IMR-90 (cell line): ENCODE measurements at places on chromosomes 3 and 15. TPM values are rescaled to one million over a fixed set of nuclear protein-coding genes. Genes with fewer than 3 reads are reported as not detected.

DNA sequence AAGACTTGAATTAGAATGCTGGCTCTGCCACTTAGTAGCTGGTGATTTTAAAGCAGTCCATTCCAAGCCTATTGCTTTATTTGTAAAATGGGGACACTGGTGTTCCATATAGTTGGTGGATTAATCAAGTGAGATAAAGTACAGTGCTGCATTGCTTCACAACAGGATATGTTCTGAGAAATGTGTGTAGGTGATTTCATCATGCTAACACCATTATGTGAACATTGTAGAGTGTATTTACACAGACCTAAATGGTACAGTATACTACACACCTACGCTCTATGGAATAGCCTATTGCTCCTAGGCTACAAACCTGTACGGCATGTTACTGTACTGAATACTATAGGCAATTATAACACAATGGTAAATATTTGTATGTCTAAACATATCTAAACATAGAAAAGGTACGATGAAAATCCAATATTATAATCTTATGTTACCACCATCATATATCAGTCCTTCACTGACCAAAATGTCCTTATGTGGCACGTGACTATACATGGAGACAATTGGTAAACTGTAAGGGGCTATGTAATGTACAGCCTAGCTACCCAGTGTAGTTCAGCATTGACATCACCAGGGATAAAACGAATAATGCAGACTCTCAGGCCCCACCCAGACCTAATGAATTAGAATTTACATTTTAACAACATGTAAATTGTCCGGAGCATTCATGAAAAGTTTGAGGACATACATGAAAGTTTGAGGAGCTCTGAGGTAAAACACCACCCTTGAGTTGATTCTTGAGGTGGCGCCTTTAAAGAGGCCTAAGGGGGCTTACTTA, 121.4 kb upstream of the BFSP2 start:
- DNase-seq, result no peak

Gene GOLGA6D
- total RNA-seq, result not detected in 2 replicates

GRCh38 chr3:62749657-62750056, 125.6 kb downstream of the CADPS start:
- DNase-seq, result no peak

Gene POPDC2
- under 0.01 TPM in 2 replicates for total RNA-seq

Gene CLDN16
- under 0.01 TPM in 2 replicates for total RNA-seq

GRCh38 chr15:38611228-38611627, 46.6 kb upstream of the RASGRP1 start:
- DNase-seq, result no peak

- DNase-seq, result no peak
Observed at GRCh38 chr3:44409640-44410410, 67.6 kb downstream of the ZNF445 start.

DNA sequence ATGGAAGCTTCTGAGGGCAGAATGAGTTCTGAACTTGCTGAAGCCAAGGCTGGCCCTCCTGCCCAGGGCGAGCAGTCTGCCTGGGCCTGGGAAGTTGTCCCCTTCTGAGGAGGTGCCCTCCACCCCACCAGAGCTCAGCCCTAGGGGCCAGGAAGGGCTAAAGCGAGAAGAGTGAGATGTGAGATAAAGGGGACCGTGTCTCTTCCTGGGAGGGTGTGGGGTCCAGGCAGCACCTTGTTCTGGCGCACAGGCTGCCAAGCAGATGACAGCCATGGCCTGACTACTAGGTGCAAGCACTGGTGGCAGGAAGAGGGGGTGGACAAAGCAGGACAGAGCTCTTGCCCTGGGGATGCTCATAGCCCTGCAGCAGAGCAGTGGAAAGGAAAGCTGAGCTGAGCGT, 3.7 kb downstream of the PAK6 start:
- DNase-seq, result no peak

Gene MME
- 19.4 and 22.8 TPM in 2 replicates for total RNA-seq

DNA sequence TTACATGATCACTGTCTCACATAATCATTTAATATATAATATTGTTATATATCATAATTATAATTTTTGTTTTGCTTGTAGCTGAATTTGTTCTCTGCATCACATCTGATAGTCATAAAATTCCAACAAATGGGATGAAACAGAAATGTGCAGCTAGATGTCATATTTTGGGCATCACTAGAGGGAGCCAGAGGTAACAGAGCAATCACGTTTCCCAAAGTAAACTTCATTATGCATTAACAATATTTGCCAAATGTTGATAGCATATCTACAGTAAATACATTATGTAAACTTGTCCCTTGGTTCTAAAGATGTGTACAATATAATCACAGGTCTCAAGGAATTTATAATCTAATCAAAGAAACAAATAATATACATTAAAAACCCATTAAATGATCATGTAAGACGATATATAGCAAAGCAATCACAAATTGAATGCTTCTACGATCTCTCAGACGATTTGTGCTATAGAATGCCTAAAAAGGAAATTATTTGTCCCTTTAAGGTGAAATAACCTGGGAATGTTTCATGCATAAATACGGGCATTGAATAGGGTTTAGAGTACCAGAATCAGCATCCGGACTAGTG, 234.2 kb upstream of the MCTP2 start:
- DNase-seq, result peak; percentile 4

Gene LEO1
- total RNA-seq, result 11.5 and 30.3 TPM in 2 replicates

Gene SKOR1
- total RNA-seq, result not detected in 2 replicates
